ENCODE measurements at places on chromosomes 2 and 18. TPM values are rescaled to one million over a fixed set of nuclear protein-coding genes. Genes with fewer than 3 reads are reported as not detected.

Gene INPP5D
- 0.22 TPM for total RNA-seq

Gene UGT1A9
- not detected for total RNA-seq

Gene KIAA2012
- total RNA-seq, result under 0.01 TPM

Gene TIGD1
- total RNA-seq, result 5.7 TPM

Gene CRYBA2
- total RNA-seq, result not detected

Gene MTCL1
- total RNA-seq, result 37.2 TPM

Gene UGT1A8
- total RNA-seq, result not detected

Gene TMEM169
- 0.22 TPM for total RNA-seq

Gene DYNAP
- not detected for total RNA-seq

Gene TXNDC2
- not detected for total RNA-seq

Gene LONRF2
- 0.39 TPM for total RNA-seq

Gene CRYGC
- total RNA-seq, result not detected

Gene DPP10
- not detected for total RNA-seq

Gene SPP2
- not detected for total RNA-seq

Gene RFX8
- total RNA-seq, result 9.0 TPM

Gene ACMSD
- not detected for total RNA-seq

Gene WDR12
- 19.6 TPM for total RNA-seq

Gene IL1RL1
- total RNA-seq, result 0.65 TPM

Gene PTPRN
- 0.13 TPM for total RNA-seq

Gene OTOF
- total RNA-seq, result 0.13 TPM

Gene SPDYA
- total RNA-seq, result 1.3 TPM

Gene ANKRD29
- 4.1 TPM for total RNA-seq

Gene FAM228A
- total RNA-seq, result 0.43 TPM

Gene FSHR
- 0.11 TPM for total RNA-seq

Gene DSG4
- not detected for total RNA-seq

Gene TGFA
- total RNA-seq, result 0.91 TPM

Gene NTSR2
- total RNA-seq, result not detected

Gene SLC5A7
- total RNA-seq, result not detected

Gene MFSD2B
- 0.13 TPM for total RNA-seq

Gene LOXHD1
- total RNA-seq, result not detected

Gene MC4R
- total RNA-seq, result not detected

Gene DSG1
- not detected for total RNA-seq

Gene TANC1
- total RNA-seq, result 31.6 TPM

Gene TDRD15
- total RNA-seq, result under 0.01 TPM

Gene RSAD2
- 1.0 TPM for total RNA-seq

Gene RIT2
- total RNA-seq, result not detected

Gene DAPL1
- not detected for total RNA-seq

Gene G6PC2
- not detected for total RNA-seq

Gene RESP18
- total RNA-seq, result not detected

Gene CPSF3
- 47.8 TPM for total RNA-seq

Gene AQP12B
- total RNA-seq, result not detected

Gene CSRNP3
- total RNA-seq, result 0.13 TPM

Gene CROCC2
- total RNA-seq, result under 0.01 TPM

Gene OSBPL6
- 5.4 TPM for total RNA-seq
